NCI-H82 (cell line): ENCODE measurements at places on chromosomes 2 and 18.
A peak's percentile ranks its signal among the peaks of the same experiment; 100 is the strongest.

DNA sequence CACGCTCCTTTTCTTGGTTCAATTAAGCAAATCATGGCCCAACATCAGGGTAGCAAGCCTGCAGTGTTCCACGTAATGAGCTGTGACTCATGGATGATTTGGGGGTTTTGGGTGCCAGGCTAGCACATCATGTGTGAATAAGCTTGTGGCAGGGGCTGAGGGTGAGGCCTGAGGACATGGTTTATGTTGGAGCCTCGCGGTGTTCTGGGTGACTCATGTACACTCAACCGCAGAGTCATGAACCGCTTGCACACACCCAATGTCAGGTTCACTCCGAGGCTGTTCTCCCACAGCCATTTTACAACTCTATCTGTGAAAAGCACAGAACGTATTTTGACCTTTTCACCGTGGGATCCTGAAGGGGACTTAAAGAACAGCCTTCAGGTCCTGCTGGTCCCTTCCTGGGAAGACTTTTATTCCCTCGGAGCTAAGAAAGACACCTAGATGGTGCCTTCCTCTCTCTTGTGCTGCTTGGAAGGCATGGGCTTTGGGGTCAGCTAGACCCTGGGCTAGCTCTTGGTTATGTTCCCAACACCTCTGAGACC is 139.9 kb upstream of the ZEB2 start:
- DNase-seq = no peak

- no peak for DNase-seq
These were observed 6.8 kb upstream of the TOGARAM2 start for GRCh38 chr2:28974252-28974651.

DNA sequence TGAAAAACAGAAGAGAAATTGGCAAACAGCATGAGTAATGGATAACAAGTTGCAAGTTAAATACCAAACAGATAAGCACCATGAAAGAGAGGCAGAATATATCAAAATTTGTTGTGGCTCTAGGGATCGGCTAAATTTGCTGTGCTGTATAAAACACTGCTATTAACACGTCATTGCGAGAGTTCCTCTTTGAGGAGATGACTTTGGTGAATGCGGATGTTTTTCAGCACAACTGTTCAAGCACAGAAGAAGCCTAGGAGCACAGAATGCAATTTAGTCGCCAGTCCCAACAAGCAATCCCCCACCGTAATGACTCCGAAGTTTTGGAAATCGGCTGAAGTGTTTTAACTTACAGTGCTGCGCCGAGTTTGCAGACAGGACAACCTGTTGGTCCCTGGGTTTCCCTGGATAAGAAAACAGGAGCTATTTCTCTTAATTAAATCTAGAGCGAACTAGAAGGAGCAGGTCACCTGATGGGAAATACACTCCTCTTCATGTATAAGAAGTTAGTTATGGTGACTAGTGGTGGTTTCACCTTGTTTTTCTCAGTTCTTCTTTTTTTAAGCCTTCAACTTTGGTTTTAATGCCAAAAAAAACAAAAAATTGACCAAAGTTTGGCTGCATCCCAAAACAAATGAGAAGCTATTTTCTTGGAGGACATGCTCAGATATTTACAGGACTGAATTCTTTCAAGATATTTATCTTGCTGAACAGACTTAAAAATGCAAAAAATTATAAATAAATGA is 454.1 kb upstream of the SALL3 start:
- DNase-seq = no peak

DNA sequence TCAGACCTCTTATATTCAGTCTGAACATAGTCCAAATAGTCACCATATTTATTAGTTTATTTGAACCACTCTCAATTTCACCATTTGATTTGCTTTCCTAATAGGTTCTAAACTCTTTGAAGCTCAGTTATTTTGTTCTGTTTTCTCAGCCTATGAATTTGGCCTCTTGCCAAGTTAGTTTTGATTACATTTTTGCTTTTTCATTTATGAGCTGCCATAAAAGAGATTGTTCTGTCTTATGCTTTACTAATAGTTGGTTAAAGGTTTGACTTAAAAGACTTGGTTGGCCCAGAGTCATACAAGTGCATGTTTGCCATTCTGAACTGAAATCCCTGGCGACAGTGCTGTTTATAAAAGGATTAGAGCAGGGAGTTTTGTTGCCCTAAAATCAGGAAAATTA is 85.9 kb upstream of the RANBP2 start:
- DNase-seq = no peak

- no peak for DNase-seq
These were observed 241.0 kb upstream of the ACVR2A start for GRCh38 chr2:147603876-147604275.

- DNase-seq = peak; percentile 31
These were observed 1.4 kb downstream of the UBE2F start for GRCh38 chr2:237968048-237968862.

- no peak for DNase-seq
These were observed 270.6 kb downstream of the C1D start for GRCh38 chr2:67792191-67792590.

- DNase-seq = peak; percentile 95
These were observed 50.6 kb downstream of the ALPK2 start for GRCh38 chr18:58578321-58578720.

DNA sequence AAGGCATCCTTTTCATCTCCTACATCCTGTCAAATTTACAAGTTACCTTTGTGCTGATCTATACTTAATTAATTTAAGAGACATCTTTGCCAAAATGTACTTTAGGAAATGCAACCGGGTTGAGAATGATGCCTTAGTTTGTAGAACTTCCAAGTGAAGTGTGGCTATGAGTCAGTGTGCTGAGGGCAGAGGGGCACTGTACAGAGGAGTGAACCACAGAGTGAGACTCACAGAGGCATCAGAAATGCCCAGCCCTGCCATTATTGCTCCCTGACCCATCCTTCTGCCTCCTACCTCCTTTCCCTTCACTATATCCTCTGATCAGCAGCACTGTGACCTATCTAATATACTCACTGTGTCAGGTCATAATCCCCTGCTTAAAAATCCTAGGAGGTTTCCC is 320.1 kb downstream of the LRRTM1 start:
- DNase-seq = no peak
